ENCODE measurements at places on chromosomes 6 and 20. TPM values are rescaled to one million over a fixed set of nuclear protein-coding genes. Genes with fewer than 3 reads are reported as not detected.

Gene BMP2
- 11.1 TPM for total RNA-seq

Gene PPIL6
- 0.33 TPM for total RNA-seq

Gene MAK
- total RNA-seq: not detected

Gene CST2
- not detected for total RNA-seq

Gene MOG
- total RNA-seq: not detected

Gene SYNGAP1
- 15.1 TPM for total RNA-seq
